ENCODE measurements at places on chromosomes 1 and 21.

GRCh38 chr1:233444484-233444883 is 117.0 kb downstream of the MAP3K21 start:
- DNase-seq: no peak

- no peak for DNase-seq
Measured at GRCh38 chr1:113850127-113850796, 21.2 kb downstream of the PTPN22 start.

GRCh38 chr1:30399026-30399425 is 324.4 kb downstream of the MATN1 start:
- no peak for DNase-seq

GRCh38 chr1:86464819-86465218 is 3.9 kb upstream of the CLCA1 start:
- no peak for DNase-seq

- DNase-seq: no peak
Measured at GRCh38 chr1:20349561-20349960, 58.9 kb downstream of the VWA5B1 start.

- DNase-seq: no peak
Measured at GRCh38 chr1:77089756-77090155, 129.5 kb downstream of the PIGK start.

- DNase-seq: no peak
Measured at GRCh38 chr1:201955729-201956143, 433 bp downstream of the TIMM17A start.

GRCh38 chr1:8163039-8163438 is 136.9 kb upstream of the ERRFI1 start:
- DNase-seq: no peak

- DNase-seq: no peak
Measured at GRCh38 chr1:20250340-20250989, 40.2 kb upstream of the VWA5B1 start.

- no peak for DNase-seq
Measured at GRCh38 chr1:214579183-214579582, 23.8 kb upstream of the CENPF start.

DNA sequence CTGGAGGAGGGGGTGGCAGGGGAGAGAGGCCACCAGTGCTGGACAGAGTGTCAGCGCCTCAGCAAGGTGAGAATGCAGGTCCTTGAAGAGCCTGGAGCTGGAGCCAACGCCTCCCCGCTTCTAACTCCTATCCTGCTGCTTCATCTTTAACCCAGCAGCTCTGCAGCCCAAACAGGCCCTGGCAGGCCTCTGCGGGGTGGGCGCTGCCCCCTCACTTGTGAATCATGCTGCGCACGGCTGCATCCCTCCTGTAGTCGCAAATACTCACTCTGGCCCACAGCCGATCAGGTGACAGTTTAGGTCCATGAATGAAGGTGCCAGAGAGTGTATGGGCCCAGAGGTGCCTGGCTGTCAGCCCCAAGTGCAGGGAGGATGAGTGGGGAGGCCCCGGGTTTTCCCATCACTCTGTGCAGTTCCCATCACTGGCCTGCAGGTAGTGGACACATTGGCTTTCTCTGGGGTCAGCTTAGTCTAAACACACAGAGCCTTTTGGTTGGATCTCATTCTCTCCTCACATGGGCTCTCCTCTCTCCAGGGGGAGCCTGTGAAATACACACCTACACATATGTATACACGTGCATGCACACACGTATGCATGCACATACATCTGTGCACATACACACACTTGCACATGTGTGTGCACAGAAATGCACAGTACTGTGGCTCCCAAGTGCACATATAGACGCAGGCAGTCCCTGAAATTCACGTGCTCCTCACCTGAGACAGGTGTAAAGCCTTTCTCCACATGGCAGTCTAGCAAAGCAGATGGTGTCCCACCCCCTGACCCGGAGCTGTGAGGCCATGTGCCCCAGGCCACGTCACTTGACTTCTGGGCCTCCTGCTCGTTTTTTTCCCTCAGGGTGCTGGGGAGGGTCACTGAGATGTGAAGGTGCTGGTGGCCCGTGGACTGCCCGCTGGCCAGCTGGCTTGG is 52.0 kb downstream of the TRIM11 start:
- no peak for DNase-seq

- no peak for DNase-seq
Measured at GRCh38 chr1:67853704-67854103, 20.4 kb upstream of the GNG12 start.

DNA sequence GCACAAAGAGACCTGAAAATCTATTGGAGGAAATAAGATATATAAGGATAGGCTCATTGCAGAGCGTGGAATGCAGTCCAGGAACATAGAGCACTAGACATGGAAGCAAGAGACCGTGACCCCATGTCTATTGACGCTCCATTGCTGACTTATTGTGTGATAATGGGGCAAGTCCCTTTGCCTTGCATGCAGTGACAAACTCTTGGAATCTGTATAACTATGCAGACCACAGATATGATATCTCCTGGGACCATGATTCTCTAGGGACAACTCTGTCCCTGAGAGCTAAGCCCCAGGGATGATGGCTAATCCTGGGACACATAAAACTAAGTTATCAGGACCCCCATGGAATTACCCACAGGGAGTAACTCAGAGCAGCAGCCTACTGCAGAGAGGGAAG is 73.1 kb upstream of the PRDX6 start:
- no peak for DNase-seq

DNA sequence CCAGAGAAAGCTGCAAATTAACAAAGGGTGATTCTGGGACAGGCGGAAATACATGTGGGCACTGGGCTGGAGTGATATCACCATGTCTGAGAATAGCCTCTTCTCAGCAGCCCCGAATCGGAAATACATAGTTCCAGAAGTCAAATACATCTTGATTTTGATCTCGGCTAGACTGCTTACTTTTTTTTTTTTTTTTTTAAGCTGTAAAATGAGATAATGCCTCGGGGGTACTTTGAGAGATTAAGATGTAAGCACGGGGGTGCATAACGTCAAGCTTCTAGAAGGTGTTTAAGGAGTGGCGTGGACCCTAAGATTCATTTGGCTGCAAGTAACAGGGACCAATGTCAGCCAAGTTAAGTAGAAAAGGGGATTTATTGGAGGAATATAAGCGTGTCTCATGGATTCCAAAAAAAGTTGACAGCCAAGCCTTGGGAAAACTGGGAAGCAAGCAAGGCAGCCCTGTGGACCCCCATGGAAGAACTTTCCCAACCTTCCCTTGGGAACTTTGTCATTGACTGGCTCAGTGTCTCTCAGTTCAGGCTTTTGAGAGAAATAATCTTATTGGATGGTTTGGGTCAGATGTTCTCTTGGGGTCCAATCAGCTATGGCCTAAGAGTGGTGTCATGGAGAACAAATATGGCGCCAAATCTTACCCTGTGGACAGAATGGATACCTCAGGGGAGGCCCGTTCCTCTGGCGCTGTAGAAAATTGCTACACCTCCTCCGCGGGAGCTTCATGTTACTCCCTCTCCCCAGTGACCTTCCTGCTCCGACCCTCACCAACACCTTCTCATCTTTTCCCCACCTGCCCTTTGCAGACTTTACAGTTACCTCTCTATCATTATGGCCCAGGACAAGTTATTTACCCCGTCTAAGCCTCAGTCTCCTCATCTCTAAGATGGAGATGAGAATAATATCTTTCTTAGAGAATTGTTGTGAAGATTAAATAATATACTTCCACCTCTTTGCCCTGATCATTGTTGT is 186.6 kb downstream of the KAZN start:
- no peak for DNase-seq

- DNase-seq: no peak
Measured at GRCh38 chr1:208552928-208553327, 308.7 kb upstream of the PLXNA2 start.
